ENCODE measurements at places on chromosomes 1 and 21. TPM values are rescaled to one million over a fixed set of nuclear protein-coding genes. Genes with fewer than 3 reads are reported as not detected.
A peak's percentile ranks its signal among the peaks of the same experiment; 100 is the strongest.

ATP6V1G3 gene
- total RNA-seq = not detected

TCP10L gene
- 0.13 TPM for total RNA-seq

METTL13 gene
- 30.8 TPM for total RNA-seq

NPPB gene
- total RNA-seq = not detected

RIMS3 gene
- total RNA-seq = 0.26 TPM

DRAXIN gene
- not detected for total RNA-seq

SYPL2 gene
- total RNA-seq = not detected

CLIC4 gene
- total RNA-seq = 141 TPM

VWA5B1 gene
- not detected for total RNA-seq

CTTNBP2NL gene
- total RNA-seq = 9.5 TPM

PEAR1 gene
- total RNA-seq = 1.8 TPM

PRRX1 gene
- not detected for total RNA-seq

MROH9 gene
- not detected for total RNA-seq

- DNase-seq = no peak
These were observed 76.5 kb downstream of the SYT6 start for GRCh38 chr1:114077188-114077587.

DNA sequence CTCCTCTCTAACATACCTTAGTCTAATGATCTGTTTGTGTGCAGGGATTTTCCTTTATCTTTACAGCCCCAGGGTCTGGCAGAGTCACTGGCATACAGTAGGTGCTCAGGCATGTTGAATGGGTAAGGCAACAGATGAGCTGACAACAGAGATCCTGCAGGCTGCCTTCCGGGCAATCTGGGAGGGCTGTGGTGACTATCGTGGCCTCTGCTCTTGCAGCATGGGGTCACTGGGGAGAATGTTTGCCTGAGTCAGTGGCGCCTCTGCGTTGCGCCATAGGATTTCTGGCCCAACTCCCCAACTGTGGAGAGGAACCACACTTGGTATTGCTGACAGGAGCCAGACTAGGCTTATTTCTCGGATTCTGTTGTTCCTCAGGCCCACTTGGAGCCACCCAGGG is 93.8 kb downstream of the LAMC2 start:
- peak; percentile 98 for DNase-seq

- no peak for DNase-seq
These were observed 113.1 kb downstream of the OLFML2B start for GRCh38 chr1:161910604-161911003.

GRCh38 chr1:204127597-204128242 is 24.1 kb downstream of the ETNK2 start:
- DNase-seq = peak; percentile 75

DNA sequence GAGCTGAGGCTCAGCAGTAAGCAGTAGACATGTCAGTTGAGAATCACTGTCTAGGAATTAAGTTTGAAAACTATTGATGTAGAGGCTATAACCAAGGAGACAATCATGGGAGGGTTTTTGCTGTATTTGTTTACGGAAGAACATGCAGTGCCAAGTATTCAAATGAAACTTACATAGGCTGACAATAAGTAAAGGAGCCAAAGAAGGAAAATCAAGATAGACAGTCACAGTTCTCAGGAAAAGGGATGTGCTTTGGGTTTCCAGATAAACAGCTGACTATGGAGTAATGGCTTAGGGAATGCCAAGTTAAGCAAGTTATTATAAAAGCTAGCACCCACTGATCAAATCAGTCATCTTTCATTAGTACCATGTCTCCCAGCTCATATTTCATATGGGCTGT is 21.5 kb downstream of the GNG12 start:
- DNase-seq = no peak

GRCh38 chr1:29525941-29526340 is 289.6 kb downstream of the PTPRU start:
- DNase-seq = no peak

DNA sequence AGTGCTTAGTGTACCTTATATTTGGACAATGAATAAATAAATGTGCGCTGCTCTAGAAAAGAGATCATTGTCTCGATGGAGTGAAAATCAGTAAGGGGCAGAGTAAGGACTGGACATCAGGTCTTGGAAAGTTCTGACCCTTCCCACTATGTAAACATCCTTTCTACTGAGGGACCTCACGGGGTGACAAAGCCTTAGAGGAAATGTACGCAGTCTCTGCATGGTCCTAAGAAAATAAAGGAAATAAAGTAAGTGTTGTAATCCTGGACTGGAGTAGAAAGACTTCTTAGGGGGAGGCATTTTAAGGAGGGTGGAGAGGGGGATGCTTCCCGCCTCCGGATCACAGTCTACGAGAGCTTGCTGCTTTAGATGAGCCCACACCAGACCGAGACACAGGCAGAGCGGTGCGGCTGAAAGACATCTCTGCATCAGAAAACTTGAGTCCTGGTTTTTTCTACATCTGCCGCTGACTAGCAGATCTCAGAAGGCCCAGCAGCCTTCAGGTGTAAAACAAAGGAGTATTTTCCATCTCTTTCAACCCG is 22.3 kb upstream of the GPR137B start:
- DNase-seq = no peak

DNA sequence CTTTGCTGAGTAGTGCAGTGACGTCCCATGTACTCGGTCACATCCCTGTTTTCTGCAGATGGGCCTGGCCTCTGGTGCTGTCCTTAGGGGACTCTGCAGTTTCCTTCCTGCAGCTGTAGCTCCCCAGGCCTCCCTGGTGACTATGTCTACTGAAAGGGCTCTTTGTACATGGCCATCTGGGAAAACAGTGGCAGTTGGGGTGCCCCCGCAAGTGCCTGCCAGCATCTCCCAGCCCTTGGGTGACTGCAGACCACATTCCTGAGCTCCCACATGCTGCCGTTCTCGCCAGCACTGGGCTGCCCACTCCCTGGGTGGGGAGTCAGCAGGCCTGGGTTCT is 37.5 kb upstream of the KCNA10 start:
- DNase-seq = no peak

GRCh38 chr1:87226341-87226760 is 102.3 kb upstream of the LMO4 start:
- peak; percentile 97 for DNase-seq

DNA sequence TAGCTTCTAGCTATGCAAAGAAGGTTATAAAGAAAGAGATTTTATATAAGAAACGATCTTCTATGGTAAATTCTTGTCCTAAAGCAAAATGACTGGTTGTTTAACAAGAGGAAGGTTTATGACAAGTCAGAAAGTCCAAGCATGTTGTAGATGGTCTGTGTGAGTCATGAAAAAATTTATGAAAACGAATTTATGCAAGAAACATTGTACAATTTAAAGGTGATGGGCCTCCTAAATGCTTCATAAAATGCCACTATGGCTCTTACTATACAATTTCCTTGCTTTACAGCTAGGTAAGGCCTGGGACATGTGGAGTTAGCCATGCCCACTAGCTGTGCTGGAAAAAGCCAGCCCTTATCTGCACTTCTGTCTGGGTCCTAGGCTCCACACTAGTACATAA is 125.4 kb downstream of the PTGER3 start:
- DNase-seq = no peak

GRCh38 chr1:218341325-218341724 is 3.8 kb upstream of the TGFB2 start:
- no peak for DNase-seq

DNA sequence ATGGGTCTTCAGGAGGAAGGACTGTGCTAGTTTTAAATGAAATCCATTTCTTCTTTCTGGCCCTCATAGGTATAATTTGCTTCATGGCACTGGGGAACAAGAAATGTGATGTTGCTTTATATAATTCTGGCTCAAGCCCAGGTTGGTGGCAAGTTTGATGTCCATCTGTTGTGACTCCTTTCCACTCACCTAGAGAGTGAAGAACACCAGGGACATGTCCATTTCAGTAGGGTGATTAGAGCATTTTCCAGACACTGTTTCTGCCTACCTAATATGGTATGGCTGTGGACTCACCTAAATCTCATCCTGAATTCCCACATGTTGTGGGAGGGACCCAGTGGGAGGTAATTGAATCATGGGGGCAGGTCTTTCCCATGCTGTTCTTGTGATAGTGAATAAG is 278.1 kb downstream of the LMX1A start:
- DNase-seq = no peak

GRCh38 chr21:44364151-44365053 is 11.0 kb downstream of the TRPM2 start:
- DNase-seq = no peak

DNA sequence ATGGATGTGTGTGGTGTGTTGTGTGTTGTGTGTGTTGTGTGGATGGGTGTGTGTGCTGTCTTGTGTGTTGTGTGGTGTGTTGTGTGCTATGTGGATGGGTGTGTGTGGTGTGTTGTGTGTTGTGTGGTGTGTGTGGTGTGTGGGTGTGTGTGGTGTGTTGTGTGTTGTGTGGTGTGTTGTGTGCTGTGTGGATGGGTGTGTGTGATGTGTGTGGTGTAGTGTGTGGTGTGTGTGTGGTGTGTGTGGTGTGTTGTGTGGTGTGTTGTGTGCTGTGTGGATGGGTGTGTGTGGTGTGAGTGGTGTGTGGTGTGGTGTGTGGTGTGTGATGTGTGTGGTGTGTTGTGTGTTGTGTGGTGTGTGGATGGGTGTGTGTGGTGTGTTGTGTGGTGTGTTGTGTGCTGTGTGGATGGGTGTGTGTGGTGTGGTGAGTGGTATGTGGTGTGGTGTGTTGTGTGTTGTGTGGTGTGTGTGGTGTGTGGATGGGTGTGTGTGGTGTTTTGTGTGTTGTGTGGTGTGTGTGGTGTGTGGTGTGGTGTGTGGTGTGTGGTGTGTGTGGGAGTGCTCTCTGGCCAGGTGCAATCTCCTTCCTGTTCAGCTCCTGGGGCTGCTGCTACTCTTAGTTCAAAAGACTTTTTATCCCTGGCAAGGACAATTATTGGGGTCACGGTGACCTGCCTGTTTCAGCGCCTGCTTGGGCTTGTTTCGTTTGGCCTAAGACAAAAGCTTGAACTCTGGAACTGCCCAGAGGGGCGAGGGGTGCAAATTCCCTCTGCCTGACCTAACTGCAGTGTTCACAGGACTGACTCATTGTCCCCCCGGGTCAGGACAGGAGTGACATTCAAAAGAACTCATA is 101.1 kb downstream of the UBIAD1 start:
- no peak for DNase-seq

GRCh38 chr1:209825591-209826434 is 2.0 kb upstream of the UTP25 start:
- peak; percentile 97 for DNase-seq

GRCh38 chr21:44907966-44908895 is 12.5 kb downstream of the ITGB2 start:
- no peak for DNase-seq

DNA sequence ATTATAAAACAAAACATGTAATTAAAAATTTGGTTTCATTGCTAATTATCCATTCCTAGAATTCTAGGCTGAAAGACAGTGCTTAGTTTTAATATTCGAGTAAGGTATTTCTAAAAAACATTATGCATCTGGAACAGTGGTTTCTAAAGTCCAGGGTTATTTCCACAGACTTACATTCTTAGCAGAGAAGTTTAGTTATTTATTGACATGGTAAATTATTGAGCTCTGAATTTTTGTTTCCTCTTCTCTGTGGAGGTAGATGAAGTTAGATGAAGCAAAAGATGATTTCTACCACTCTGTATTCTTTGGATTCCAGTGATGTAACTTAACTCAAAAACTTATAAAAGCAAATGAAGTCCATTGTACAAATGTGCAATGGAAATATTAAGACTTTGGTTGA is 709.4 kb downstream of the MRPL39 start:
- DNase-seq = no peak

GRCh38 chr1:208170252-208170651 is 73.9 kb downstream of the PLXNA2 start:
- DNase-seq = no peak

GRCh38 chr1:28035420-28035819 is 53.0 kb downstream of the EYA3 start:
- DNase-seq = no peak

GRCh38 chr1:8663915-8664329 is 153.5 kb downstream of the RERE start:
- DNase-seq = no peak

DNA sequence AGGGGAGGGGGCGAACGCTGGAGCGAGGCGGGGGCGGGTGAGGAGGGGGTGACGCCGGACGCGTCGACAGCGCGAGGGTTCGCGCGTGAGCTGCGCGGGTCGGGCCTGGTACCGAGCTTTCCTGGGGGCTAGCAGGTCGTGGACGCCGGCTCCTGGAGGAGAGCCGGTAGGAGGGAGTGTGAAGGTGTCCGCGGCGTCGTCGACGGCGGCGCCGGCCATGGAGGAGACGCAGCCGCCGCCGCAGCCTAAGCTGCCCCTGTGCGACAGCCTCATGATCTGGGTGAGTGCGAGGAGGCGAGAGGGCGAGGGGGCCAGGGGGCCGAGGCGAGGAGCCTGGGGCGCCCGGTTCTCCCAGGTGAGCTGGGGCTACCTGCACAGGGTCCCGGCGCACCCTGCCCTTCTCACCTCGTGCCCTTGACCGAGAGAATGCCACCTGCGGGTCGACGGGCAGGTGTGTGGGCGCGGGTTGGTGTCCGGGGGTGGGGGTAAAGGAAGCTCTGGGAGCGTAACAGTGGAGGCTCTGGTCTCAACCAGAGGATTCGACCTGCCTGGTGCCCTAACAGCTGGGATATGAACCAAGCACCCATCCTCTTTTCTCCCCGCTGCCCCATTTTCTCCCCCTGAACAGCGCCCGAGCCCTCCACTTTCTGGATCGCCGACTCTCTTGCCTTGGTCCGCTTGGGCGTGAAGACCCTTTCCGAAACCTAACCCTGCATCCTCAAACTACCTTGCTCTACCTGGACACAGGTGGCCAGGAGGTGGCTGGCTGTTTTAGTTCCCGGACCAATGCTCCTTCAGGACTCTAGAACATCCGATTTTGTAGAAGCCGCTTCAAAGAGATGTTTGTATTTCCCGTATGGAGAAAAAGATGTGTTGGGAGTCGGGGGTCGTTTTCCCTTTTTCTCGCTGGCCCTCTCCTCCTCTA is at the start of gene HOOK1:
Gene HOOK1, plus strand, starts transcription at position 49 of the 925 bp plus-strand sequence. Its CDS starts 169 bp downstream, at position 218.
- no peak for DNase-seq

- DNase-seq = no peak
These were observed 712 bp downstream of the TEKT2 start for GRCh38 chr1:36084497-36085115.

GRCh38 chr1:6212193-6212959 is 6.5 kb downstream of the RNF207 start:
- no peak for DNase-seq

GRCh38 chr1:204453141-204453772 is 41.3 kb downstream of the PIK3C2B start:
- DNase-seq = peak; percentile 14

- no peak for DNase-seq
These were observed 643.4 kb downstream of the SMYD3 start for GRCh38 chr1:245863566-245864184.

DNA sequence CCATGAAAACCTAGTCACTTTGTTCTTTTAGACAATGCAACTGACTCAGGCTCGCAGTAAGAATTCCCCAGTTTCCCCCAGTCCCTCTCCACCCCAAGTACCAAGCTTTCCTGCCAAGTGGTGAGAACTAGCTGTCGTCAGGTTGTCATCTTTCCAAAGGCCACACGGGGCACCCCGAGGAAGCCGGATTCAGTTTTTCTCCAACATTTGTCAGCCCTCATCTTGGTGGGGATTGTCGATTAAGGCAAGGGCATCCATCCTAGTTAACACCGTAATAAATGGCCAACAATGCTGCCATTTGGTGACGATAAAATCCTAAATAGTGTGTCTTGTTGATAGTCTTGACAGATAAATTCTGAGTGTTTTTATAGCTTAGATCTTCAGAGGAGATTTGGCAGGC is 55.9 kb upstream of the PROX1 start:
- DNase-seq = no peak

GRCh38 chr1:105492921-105493320 is 1563.6 kb upstream of the PRMT6 start:
- no peak for DNase-seq

- DNase-seq = peak; percentile 1
These were observed 273.8 kb downstream of the FAM72C start for GRCh38 chr1:143698016-143698415.
